Activated T-helper 1 cell treated with anti-CD3 and anti-CD28 coated beads, Interleukin-2, amount 50 U/mL, for 16 hours (primary cell): ENCODE measurements at places on chromosomes 7 and 10.

GRCh38 chr10:17453373-17454091, 863 bp downstream of the ST8SIA6 start:
- DNase-seq = no peak

DNA sequence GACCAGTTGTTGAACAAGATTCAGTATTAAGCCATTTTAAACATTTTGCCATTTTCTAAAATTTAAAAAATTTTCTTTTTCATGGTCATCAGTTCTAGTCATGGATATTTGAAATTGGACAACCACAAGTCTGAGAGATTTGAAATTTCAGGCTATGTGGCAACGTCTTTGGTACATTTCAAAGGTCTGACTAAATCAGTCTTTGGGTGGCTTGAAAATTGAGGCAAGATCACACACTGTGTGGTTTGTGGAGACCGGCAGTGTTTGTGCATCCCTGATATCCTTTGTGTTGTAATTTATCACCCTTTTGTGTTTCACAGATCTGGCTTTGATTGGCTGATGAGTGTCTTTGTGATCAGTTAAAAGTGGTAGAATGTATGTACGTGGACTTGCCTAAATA, 35.7 kb downstream of the CCAR1 start:
- DNase-seq = no peak

DNA sequence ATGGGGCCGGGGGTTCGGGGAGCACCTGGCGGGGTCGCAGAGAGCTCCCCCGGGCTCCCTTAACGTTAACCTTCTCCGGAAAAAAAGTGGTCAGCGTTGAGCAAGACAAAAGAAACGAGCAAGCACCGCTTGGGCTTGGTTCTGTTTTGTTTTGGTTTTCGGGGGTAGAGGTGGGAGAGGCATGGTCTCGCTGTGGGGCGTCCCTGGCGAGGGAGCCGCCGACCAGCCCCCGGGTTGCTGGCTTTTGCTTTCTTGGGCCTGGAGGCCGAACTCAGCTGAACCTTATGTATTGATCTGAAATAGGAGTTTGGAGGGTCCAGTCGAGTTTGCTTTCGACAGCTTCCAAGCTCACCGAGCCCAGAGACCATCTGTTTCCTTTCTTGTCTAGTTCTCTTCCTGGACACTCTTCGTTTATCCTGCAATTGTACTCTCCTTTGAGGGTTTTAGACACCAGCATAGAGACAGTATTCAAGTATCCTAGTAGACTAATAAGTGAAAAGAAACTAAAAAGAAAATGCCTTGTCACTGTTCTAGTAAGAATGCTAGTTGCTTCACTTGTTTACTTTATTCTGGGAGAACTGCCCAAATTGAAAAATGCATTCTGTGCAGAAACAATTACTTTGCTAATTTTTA, 980 bp downstream of the FHIP2A start:
- peak; percentile 6 for DNase-seq

DNA sequence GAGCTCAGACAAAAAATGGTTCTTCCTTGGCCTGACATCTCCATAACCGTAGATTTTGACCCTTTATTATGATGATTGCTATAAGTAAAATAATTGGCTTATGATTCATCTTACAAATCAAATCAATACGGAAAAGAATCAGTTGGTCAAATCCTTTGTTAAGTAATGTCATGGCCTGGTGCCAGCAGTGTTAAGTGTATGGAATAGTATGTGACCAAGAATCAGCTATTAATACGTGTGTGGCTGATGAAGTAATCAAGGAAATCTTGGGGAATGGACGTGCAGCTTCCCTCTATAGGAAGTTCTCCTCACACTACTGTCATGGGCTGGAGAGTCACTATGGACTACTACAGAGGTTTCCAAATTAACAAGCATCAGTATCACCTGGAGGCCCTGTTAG, 230.6 kb downstream of the TWIST1 start:
- DNase-seq = no peak

- no peak for DNase-seq
Measured at GRCh38 chr7:88184848-88185304, 35.0 kb downstream of the SRI start.

GRCh38 chr10:28728366-28728765, 51.0 kb downstream of the BAMBI start:
- no peak for DNase-seq

GRCh38 chr10:109919220-109919619, 4.1 kb downstream of the XPNPEP1 start:
- no peak for DNase-seq

DNA sequence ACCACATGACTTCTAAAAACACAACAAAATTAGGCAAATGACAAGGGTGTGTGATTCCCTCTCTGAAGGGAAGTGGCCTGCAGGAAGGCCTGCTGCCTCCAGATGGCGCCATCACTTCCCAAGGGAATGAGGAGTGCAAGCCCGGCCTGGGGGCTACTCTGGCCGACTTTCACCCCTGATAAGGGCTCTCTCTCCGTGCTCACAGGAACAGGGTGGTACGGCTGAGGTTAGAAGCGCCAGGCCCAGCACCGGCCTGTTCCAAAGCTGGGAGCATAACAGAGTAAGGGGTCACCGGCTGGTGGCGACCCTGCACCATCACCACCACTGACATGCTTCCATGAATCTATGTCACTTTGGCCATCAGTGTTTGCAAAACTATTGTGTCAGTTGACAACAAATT, 13.1 kb downstream of the RBP3 start:
- no peak for DNase-seq

GRCh38 chr7:112869111-112869774, 79.0 kb upstream of the TMEM168 start:
- DNase-seq = peak; percentile 14

DNA sequence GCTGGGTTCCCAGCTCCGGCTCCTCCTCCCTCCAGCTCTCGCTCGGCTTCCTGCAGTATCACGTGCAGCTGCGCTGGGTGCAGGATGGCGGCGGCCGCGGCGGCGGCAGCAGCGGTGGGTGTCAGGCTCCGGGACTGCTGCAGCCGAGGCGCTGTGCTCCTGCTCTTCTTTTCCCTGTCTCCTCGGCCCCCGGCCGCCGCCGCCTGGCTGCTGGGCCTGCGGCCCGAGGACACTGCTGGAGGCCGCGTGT, at the start of gene CNNM1:
TSS of gene CNNM1 (plus strand) at position 53 of the 250 bp plus-strand sequence. CDS start at position 85, 32 bp downstream.
- DNase-seq = no peak

DNA sequence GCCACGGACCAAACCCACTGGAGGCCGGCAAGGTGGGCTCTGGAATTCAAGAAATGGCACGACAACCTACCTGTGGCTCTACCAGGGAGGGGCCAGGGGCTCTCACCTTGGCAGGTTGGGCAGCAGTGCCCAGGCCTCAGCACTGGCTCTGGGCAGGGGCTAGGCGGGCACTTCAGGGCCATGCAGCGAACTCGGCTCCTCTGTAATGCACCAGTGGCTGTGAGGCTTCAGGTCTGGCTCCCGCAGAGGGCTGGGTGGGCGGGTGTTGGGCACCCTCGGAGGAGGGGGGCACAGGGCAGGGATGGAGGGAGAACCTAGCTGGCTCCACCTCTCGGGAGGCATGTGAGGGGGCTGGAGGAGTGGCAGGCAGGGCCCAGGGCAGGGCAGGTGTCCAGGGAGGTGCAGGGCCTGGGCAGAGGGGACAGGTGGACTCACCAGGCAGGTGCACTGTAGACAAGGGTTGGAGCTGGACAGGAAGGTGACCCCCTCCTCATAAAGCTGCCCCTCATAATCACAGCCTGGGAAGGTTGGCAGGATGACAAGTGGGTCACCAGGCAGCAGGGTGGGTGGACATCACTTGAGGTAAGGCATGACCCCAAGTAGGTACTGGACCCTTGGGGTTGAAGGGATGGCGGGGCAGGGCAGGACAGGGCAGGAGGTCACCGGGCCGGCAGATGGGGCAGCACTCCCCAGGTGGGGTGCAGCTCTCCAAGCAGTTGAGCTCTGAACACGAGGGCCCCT, 6.7 kb downstream of the KCP start:
- DNase-seq = no peak

- peak; percentile 38 for DNase-seq
Measured at GRCh38 chr7:142785841-142786250, 15.1 kb downstream of the PRSS2 start.

DNA sequence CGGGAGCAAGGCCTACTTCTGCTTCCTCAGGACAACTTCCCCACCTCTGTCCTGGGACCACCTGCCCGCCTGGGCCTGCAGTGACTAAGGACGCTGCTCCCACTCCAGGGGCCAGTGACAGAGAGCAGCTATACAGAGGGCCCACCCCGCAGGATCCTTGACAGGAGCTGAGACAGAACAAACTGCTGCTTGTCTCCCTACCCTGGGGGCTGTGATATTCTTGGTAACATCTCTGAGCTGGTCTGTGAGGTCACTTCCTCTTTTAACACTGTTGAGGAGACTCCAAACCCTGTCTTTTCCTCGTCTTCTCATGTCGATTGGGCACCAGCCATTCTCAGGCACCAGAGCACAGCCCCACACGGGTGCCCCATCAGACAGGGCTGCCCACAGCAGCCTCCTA, 6.9 kb upstream of the MRPS24 start:
- DNase-seq = no peak

- no peak for DNase-seq
Measured at GRCh38 chr10:26994743-26995142, 105.6 kb downstream of the ANKRD26 start.

DNA sequence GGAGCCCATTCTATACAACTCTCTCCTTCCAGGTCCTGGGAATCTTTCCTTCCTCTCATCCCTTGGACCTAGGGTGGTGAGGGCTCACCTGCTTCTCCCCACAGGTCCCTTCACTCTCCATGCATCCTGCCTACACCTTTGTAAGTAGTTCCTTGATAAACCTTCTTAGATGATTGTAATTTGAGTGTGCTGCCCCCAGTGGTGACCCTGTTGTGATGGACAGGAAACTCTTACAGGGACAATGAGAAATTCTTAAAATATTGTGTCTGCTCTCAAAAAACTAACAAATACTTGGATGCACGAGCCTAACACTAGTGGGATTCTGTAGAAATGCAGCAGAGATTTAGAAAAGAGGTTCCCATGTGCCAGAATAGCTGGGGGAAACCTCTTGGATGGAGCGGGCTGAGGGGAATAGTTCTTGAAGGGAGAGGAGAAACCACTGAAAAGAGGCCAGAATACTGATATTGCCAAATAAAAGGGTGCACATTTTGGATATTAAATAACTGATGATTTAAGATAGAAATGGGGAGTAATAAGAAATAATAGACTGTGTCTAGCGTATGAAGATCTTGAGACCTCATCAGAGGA, 6.7 kb upstream of the PAXIP1 start:
- no peak for DNase-seq

DNA sequence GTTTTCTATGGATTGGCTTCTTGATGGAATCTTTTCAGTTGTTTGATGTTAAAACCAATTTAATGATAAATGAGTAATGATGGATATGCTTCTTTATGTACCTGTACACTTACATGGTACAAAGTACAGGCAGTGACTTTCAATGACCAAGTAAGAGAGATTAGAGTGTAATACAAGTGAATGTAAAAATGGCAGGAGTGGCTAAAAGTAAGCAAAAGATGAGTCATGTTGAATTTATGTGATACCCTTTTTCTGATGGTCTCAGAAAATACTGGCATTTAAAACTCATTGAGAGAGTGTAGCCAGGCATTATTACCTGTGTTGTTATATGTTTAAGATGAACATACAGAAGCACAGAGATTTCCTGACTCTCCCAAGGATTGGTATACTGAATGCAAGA, 97.1 kb downstream of the GPR85 start:
- no peak for DNase-seq

DNA sequence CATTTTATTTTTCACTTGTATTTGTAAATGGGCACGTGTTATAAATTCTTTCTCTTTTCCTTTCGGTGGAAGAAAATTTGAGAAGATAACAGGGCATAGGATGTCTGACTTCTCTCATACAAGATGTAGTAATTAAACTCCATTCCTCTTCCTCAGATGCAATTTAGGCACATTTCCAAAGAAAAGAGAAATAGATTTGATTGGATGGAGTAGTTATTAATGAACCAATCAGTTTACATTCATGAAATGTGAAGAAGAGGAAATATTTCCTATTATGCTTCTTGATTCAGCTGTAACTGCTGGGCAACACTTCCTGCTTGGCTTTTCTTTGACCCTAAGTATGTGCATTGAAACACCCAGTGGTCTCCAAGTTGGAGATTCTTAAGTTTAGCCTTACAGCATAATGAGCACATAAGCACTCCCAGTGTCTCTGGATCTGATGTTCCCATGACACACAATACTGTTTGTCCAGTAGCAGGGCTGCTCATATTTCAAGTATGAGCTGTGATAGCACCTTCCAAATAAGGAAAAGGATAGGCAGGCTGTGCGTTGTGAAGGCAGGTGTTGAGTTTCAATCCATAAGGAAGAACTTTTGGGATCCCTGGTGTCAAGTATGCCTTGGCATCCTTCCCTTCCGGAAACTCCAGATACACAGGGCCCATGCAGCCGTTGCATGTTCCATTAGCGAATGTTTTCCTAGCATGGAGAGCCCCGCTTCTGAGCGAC, 33.4 kb upstream of the COBL start:
- DNase-seq = no peak
